ENCODE measurements at places on chromosomes 1 and 21.

DNA sequence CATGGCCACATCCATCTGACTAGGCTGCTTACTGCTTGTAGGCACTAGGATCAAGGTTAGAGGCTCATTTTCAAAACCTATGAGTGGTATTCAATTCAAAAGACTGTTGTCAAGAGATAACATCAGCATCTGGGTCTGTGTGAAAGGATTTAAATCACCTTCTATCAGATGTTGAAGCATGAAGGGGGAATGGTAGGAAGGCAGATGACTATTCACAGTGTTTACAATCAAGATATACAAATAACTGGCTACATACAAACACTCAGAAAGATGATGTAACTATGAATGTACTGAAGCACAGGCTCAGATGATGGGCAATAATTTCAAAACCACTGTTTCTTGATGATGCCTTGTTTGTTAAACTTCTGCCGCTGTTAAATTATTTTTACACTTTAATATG is 249.2 kb downstream of the SLC45A1 start:
- no peak for DNase-seq

- DNase-seq, result no peak
Measured at GRCh38 chr1:3722846-3723245, 29.4 kb upstream of the CCDC27 start.

- no peak for DNase-seq
Measured at GRCh38 chr1:155976062-155976912, 2.1 kb downstream of the ARHGEF2 start.

- DNase-seq, result no peak
Measured at GRCh38 chr1:87329051-87329525, 408 bp downstream of the LMO4 start.

DNA sequence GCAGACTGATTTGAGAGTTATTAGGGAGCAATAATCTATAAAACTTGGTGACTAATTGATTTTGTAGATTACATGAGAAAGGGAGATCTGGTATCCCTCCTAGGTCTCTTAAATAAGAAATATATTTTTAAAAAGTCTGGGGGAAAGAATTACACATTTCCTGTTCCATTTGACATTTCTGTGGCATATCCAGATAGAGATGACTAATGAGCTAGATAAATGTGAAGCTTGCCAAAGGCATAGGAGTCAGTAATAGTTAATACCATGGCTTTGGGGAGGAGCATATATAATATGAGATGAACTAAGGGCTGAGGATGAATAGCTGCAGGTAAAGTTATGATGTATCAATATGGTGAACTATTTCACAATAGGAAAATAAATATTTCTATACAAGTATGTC is 663.7 kb downstream of the PTPRC start:
- no peak for DNase-seq

GRCh38 chr1:200453553-200453905 is 43.7 kb upstream of the ZNF281 start:
- DNase-seq, result no peak

- no peak for DNase-seq
Measured at GRCh38 chr1:227449051-227449450, 114.3 kb upstream of the ZNF678 start.

- DNase-seq, result no peak
Measured at GRCh38 chr1:4796161-4797015, 142.0 kb downstream of the AJAP1 start.
